Stimulated activated CD8-positive, alpha-beta memory T cell treated with anti-CD3 and anti-CD28 coated beads, Interleukin-12 subunit alpha, Interleukin-12 subunit beta, amount 100 ng/mL, for 4 hours (primary cell): ENCODE measurements at places on chromosomes 12 and 14.

GRCh38 chr14:88746052-88746451 is 46.7 kb downstream of the EML5 start:
- no peak for DNase-seq

- DNase-seq: no peak
Observed at GRCh38 chr14:104403421-104404220, 175.9 kb upstream of the C14orf180 start.

- DNase-seq: no peak
Observed at GRCh38 chr14:72781561-72782508, 112.1 kb downstream of the DPF3 start.

DNA sequence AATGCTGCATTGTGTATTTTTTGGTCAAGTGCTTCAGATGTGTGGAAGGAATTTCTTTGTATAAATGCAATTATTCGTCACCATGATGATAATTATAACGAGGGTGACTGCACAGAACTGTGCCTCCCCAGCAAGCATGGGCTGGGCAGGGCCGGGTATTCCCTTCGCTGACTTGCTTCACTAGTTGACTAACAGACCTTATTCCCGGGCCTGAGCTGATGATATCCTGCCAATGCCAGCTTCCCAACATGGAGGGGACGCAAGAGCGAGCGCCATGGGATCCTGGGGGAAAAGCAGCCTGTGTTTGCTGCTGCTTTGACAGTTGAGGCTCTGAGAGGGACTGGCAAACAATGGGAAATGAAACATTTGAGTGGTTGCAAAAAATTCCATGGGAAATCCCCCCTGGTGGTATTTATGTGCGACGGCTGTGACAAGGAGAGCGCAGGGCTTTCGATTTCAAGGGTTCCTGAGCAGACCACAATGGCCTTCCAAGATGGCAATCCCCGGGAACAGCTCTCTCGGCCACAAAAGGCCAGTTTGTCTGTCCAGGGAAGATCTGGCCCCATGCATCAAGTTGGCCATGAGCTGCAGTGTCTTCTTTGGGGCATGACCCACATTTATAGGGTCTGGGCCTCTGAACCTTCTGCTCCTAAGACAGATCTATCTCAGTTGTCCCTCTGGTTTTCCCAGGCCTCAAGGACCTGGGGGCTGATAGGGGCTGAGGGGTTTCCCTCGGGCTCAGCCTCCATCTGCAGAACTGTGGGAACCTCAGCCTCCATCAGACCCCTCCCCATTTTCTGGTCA is 21.9 kb upstream of the MAP1LC3B2 start:
- no peak for DNase-seq

GRCh38 chr14:90717916-90718315 is 98.3 kb downstream of the TTC7B start:
- no peak for DNase-seq

DNA sequence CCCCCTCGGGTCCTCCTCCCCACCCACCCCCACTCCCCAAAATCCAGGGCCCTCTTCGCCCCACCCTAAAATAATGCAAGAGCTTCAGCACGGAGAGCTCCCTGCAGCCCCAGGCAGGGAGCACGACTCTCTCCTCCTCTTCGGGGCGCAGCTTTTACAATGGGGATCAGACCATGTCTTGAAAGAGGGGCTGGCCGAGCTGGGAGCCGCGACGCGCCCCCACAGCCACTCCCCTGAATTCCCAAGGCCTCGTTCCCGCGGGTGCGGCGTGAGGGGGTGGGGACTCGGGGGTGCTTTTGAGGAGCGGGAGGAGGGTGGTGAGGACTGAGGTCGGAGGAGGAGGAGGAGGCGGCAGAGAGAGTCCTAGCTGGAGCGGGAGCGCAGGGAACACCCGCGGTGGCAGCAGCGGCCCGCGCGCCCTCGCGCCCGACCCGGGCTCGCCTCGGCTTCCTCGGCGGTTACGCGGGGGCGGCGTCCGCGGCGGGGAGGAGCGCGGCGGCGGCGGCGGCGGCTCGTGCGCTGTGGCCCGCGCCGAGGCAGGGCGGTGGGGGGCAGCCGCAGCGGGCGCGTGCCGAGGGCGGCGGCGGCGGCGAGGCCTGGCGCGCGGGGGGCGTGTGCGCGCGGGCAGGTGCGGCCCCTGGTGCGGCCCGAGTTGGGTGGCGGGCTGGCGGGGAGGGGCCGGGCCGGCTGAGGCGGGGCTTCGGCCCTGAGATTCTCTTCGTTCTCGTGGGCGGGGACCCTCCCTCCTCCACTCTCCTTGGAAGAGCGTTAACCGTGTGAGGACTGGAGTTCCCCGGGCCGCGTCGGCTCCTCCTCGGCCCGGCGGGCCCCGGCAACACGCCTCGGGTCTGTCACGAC is at the start of gene ANKS1B:
TSS of gene ANKS1B (minus strand) at position 666 of the 858 bp plus-strand sequence. CDS start 699 bp downstream, outside the sequence.
- DNase-seq: no peak

DNA sequence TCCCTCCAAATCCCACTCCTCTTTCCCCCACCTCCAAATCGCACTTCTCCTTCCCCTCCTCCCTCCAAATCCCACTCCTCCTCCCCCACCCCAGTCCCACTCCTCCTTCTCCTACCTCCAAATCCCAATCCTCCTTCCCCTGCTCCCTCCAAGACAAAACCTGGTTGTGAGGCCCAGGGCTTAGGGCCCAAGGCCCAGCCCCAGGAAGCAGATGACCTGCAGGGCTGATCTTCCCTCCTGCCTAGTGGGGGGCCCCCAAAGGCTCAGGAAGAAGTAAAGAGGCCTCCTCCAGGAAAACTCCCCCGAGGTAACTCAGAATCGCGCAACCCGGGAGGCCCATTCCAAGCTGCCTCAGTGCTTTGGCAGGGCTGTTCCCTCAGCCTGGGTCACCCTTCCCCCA is 34.4 kb downstream of the NCOR2 start:
- DNase-seq: no peak

GRCh38 chr12:116609319-116610114 is 50.3 kb downstream of the MAP1LC3B2 start:
- no peak for DNase-seq

DNA sequence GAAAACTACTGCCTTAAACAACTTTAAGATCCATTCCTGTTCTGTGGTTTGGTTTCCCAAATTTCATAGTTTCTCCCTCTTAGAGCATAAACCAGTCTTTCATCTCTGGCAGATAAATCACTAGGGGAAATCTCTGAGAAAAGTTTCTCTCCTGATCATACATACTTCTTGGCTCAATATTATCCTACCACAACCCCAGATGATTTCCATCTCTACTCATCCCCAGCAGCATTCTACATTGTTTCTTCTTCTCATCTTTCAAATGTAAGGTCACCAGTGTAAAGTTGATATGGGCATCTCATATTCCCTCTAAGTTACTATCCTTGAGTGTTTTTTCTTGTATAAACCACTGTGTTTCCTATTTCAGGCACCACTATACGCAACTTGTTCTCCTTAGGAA is 45.9 kb upstream of the PLEKHG7 start:
- no peak for DNase-seq

- no peak for DNase-seq
Observed at GRCh38 chr12:99911081-99911480, 73.7 kb downstream of the ANKS1B start.

DNA sequence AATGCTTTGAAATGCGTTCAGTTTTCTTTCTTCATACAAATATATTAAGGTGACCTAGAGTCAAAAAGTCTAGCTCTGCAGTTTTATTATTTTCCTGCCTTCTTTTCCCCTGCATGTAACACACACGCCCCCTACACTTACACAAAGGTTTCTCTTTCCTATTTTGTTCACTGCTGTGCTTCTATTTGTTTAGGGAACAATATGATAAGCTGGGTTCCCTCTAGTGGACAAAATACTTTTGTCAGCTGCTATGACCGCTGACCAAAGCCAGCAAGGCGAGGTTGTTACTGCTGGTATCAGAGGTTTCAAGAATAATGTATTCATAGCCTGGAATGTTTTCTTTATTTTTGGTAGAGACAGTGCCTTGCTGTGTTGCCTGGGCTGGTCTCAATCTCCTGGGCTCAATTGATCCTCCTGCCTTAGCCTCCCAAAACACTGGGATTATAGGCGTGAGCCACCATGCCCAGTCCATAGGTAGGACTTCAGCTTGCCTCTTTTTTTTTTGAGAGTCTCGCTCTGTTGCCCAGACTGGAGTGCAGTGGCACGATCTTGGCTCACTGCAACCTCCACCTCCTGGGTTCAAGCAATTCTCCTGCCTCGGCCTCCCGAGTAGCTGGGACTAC is 33.4 kb downstream of the FNTB start:
- no peak for DNase-seq

- no peak for DNase-seq
Observed at GRCh38 chr12:2582631-2583030, 212.1 kb upstream of the FKBP4 start.

- DNase-seq: no peak
Observed at GRCh38 chr12:109952873-109953272, 43.3 kb downstream of the GIT2 start.

DNA sequence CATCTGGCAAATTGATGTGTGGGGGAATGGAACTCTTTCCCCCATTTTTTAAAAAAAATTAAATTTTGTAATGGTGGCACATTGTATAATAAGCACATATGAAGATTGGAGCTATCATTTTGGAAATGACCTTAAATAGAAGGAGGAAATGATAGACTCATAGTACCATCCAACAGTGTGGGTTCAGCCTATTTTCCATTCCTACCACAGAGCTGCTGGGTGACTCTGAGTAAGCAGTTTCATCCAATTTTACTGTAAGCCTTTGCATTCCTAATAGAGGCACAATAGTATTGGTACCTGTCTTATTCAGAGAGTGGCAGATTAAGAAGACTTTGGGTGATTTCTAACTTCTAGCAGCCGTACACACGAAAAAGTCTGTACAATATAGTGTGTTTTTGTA is 304.5 kb downstream of the RAD51B start:
- DNase-seq: no peak

- no peak for DNase-seq
Observed at GRCh38 chr12:107330831-107331431, 237.6 kb upstream of the CRY1 start.

DNA sequence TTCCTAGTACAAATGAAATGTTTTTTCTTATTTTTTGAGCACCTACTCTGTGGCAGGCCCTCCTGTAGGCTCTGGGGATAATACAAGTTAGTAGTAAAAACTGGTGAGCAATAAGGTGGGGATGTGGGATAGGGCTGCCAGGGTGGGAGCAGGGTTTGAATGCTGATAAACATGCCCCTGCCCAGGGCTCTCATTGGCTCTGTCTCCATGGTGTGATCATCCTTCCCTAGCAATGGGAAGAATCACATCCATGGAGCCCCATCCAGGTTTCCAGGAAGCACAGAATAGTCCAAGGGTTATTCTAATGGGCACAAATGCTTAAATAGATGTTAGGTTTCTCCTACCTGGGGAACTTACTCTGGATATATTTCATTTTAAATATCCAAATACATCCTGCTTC is 45.5 kb downstream of the GIT2 start:
- no peak for DNase-seq

DNA sequence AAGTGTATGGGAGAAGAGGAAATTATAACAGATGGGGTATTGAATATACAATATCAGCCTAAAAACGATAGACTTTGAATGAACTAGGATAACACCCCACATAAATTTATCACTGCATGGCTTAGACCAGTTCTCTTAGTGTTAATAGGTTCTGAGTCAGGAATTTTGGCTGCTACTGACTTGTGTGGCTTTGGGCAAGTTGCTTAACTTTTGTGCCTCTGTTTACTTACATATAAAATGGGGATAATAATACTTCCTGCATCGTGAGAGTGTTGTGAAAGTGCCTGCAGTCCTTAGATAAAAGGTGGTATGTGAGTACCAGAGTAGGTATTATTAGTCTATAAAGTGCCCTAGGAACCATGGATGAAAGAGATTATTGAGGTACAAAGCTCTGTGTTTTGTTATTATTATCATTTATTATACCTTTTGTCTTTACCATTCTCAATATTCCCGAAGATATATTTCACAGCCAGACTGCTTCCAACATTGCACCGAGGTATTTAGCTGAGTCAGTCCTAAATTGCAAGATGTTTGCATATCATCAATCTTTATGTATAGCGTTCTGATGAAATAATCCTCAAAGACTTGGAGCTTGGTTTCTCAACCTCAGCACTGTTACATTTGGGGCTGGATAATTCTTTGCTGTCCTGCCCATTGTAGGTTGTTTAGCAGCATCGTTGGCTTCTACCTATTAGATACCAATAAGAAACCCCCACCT is 2.3 kb upstream of the PAWR start:
- DNase-seq: no peak

GRCh38 chr14:58353516-58354299 is 42.0 kb upstream of the TOMM20L start:
- DNase-seq: no peak

- no peak for DNase-seq
Observed at GRCh38 chr14:56170877-56171422, 52.7 kb downstream of the PELI2 start.

- no peak for DNase-seq
Observed at GRCh38 chr12:77120156-77121085, 55.1 kb upstream of the E2F7 start.

- no peak for DNase-seq
Observed at GRCh38 chr14:36553656-36554260, 28.7 kb downstream of the NKX2-8 start.

- DNase-seq: no peak
Observed at GRCh38 chr14:75098682-75099081, 28.2 kb downstream of the NEK9 start.

DNA sequence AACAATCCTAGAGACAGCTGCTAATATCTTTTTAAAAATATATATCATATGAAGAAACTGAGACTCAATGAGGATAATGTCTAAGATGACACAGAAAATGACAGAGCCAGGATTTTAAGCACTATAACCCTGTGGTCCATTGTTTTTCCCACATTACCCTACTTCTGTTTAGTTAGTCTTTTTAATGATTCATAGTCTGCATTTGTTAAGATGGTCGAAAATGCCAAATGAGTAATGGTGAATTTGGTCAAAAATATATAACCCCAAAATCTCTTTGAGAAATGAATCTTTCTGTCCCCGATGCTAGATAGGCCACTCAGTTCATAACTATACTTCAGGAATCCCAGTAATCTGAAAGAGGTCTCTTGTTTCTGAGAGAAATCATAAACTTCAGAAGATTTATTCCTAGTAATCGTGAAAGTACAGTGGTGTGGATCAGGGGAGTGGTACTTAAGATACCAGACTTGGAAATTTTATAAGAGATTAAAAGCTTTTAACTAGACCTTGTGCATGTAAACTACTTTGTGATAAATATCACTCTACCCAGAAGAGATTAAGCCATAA is 10.8 kb downstream of the RTRAF start:
- no peak for DNase-seq

GRCh38 chr12:112627851-112628250 is 163.7 kb upstream of the RPH3A start:
- DNase-seq: no peak

GRCh38 chr14:69270795-69271708 is 11.1 kb downstream of the GALNT16 start:
- no peak for DNase-seq

- DNase-seq: no peak
Observed at GRCh38 chr12:132407451-132407961, 78.1 kb upstream of the GALNT9 start.

GRCh38 chr12:58487678-58488161 is 432.6 kb downstream of the LRIG3 start:
- no peak for DNase-seq

GRCh38 chr12:121652767-121653497 is 16.5 kb downstream of the MORN3 start:
- DNase-seq: no peak
